ENCODE measurements at places on chromosomes 12 and 14.

DNA sequence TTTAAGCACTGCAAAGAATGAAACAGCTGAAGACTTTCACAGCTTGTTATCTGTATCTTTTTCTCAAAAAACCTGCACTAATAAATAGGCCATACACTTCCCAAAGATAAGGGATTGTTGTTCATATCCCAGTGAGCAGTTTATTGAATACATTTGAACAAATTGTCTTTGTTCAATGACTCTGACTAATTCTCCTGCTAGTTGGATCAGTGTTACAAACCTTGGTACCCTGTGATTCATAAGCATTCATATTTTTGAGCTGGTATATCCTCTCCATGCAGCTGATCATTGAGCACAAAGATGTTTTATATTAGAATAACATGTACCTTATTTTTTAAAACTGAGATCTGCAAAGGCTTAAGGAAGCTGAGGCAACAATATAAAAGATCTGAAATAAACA lies 58.9 kb upstream of the FSCB start:
- no peak for DNase-seq

GRCh38 chr14:52352061-52352491 lies 38.0 kb downstream of the PTGER2 start:
- no peak for DNase-seq

DNA sequence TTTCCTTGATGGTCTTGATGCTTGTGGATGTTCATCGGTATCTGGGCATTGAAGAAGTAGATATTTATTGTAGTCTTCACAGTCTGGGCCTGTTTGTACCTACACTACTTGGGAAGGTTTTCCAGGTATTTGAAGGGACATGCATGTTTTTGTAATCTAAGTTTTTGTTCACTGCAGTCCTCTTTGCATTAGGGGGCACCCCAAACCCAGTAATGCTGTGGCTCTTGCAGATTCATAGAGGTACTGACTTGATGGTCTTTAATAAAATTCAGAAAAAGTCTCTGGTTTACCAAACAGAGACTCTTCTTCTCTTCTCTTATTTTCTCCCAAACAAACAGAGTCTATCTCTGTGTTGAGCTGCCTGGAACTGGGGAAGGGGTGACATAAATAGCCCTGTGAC lies 150.9 kb upstream of the SLC16A7 start:
- DNase-seq = no peak

- DNase-seq = no peak
Measured at GRCh38 chr12:76240281-76240680, 107.9 kb downstream of the BBS10 start.

DNA sequence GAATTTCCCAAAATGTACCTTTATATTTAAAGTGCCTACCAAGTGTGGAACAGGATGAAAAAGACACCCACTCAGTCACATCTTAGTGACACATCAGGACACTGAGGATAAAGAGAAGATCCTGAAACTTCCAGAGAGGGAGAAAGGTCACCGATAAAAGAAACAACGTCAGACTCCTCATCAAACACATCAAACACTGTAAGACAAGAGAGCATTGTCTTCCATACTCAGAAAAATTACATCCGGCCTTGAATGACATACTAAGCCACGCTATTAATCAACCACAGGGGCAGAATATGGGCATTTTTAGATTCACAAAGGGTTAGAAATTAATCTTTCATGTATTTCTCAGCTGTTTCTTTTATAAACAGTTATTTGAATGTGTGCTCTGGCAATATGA lies 490.3 kb downstream of the APAF1 start:
- DNase-seq = no peak

DNA sequence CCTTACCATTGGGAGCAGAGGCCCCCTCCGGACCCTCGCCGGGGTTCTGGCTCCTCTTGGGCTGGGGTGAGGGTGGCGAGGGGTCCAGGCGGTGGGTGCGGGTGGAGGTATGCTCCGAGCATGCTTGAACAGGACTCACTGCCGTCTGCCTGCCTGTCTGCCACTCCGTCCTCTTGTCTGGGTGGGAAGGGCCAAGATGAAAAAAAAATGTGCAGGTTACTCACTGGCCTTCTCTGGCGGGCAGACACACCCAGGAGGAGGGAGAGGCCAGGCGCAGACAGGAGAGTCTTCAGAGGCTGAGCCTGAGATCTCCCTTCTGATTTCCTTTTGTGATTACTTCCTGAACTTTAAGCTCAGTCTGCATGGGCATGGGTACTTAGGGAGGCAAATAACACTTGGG lies 76.1 kb downstream of the STON2 start:
- DNase-seq = no peak

GRCh38 chr12:119804011-119804641 lies 73.0 kb downstream of the CIT start:
- no peak for DNase-seq

DNA sequence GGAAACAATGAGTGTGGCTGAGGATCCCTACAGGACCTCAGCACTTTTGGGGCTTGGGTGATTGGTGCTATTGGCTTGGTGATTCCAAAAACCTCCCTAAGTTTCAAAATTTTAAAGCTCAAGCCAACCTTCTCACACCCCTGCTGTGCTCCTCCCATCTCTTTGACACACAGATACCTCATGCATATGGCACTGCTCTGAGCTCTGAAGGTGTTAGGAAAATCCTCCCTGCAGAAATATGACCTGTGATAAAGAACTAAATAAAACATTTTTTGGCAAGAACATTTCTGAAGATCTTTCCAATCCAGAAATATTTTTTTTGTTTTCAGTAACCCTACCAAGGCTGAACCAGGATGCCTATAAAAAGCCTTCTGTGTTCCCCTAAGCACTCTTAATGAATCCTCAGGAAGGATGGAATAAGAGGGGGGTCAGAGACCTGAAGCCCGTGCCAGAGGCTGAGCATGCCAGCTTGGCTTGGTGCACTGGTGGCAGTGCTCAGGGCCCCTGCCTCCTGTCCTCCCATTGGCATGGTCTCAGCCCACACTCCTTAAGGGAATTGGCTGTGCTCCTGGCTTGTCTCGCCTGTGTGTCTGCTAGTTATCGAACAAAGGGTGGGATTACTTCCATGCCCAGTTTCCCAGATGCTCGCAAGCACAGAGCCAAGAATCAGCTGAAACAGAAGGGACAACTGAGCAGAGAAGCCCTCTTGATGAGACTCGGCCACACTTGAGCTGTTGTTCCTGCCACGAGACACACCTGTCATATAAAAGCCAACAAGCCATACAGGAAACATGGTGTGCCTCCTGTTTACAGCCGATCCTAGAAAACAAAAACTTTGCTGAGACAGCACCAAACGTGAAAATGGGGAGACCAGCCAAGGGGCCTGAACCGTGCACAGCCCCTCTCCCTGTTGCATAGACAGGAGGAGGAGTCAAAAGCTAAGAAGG lies 132.7 kb upstream of the EEA1 start:
- no peak for DNase-seq

DNA sequence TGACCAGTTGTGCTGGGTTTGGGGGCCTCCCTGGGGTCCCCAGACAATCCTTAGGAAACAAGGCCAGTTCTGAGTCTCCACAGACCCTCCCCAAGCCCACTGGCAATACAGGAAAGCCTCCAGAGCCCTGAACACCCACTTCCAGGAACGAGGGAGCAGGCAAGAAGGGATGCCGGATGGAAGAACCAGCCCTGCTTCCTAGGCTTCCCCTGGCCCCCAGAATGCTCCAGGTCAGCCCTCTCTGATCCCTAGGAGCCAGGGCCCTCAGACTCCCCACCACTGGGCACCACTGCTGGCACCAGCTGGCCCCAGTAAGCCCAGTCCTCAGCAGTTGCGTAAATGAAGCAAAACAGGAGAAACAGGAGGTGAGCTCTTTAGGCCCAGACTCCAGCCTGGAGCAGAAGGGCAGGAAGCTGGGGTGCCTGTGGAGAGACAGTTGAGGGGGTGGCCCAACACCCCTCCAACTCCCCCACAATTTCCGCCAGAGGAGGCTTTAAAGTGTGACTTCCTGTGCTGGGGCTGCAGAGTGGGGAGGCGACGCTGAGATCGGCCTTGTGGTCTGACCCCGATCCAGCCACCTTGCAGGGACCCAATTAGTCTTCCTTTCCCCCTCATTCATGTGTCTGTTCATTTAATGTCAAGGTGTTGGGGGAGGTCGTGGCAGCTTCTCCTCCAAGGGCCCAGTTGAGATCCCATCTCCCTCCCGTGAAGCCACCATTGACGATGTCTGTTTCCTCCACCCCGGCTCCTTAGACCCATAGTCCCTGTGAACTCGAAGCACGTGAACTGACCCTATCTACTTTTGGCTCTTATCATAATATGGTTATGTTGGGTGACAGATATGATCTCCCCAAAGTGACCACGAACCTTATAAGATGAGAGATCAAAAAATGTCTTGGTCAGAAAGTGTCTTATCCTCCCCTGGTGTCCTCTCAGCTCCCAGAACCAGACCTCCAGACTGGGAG lies 4.7 kb downstream of the TNFRSF1A start:
- DNase-seq = no peak

DNA sequence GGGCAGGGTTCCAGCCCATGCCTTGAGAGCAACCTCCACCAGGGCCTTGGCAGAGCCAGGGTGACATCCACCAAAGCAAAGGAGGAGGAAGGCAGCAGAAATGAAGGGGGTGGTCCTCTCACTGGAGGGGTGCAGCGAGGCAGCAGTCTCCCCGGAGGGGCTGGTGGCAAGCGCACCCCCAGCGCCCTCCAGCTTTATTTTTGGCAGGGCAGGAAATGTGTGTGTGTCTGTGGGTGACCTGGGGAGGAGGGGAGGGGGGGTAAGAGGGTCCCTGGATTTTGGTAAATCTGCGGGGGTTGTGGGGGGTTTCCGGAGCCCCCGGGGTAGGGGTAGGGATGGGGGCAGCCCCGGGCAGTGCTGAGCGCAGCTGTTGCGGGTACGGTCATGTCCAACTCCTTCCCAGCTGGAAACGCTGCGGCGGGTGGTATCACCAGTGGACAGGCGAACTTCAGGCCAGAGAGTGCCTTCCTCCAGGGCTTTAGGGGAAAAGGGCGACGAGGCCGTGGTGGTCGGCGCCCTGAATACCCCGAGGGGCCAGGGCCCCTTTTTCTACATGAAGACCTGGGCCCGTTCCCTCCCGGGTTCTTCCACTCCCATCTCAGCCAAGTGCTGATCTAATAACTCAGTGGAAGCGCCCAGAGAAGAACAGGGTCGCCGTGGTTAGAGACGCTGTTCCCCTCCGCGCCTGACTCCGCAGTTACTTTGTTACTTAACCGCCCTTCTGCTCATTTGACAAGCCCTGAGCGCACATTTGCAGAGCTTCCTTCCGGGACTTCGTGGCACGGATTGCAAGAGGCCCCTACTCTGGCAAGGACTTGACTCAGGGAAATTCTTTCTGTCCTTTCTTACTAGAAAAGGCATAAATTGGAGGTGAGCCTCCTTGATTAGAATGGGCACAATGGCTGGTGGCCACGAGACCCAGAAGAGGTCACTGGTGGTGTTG lies 55.2 kb downstream of the FOS start:
- peak; percentile 29 for DNase-seq
